Cortex of kidney (tissue), 1 donor: ENCODE measurements at places on chromosomes 6 and 20.

DNA sequence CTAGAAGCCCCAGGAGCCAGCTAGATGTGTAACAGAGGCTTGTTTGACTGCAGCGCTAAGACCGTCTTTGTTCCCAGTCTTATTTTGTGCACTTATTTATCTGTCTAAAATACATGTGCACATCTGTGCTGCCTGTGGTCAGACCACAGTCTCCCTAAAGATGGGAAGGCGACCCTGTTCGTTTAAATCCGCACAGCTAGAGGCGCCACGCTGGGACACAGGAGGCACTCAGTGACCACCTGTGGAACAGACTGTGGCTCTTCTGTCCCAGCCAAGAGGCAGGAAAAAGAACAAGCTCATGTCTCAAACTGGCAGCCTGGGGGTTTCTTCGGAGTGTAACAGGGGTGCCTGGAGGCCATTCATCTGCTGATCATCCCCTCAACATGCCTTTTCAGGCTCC lies 66.8 kb downstream of the CPNE5 start:
- DNase-seq: no peak

GRCh38 chr6:108804956-108805355 lies 43.3 kb upstream of the ARMC2 start:
- no peak for DNase-seq

GRCh38 chr6:5869261-5869660 lies 137.5 kb downstream of the NRN1 start:
- no peak for DNase-seq

DNA sequence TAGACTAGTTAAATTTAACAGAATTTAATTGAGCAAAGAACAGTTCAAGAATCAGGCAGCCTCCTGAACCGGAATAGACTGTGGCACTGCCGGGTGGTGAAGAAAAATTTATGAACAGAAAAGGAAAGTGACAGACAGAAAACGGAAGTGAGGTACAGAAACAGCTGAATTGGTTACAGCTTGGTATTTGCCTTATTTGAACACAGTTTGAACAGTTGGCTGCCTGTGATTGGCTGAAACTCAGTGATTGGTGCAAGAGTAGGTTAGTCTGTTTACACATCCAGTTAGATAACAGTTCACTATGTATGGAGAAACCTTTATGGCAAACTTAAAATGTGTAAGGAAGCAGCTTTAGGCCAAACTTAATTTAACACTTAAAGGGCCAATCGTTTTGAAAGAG lies 116.0 kb upstream of the CITED2 start:
- no peak for DNase-seq

- DNase-seq: no peak
Observed at GRCh38 chr20:20525756-20526155, 157.9 kb downstream of the INSM1 start.

GRCh38 chr6:4611429-4612129 lies 164.6 kb upstream of the CDYL start:
- no peak for DNase-seq

GRCh38 chr6:129621252-129621651 lies 88.7 kb downstream of the ARHGAP18 start:
- DNase-seq: no peak

DNA sequence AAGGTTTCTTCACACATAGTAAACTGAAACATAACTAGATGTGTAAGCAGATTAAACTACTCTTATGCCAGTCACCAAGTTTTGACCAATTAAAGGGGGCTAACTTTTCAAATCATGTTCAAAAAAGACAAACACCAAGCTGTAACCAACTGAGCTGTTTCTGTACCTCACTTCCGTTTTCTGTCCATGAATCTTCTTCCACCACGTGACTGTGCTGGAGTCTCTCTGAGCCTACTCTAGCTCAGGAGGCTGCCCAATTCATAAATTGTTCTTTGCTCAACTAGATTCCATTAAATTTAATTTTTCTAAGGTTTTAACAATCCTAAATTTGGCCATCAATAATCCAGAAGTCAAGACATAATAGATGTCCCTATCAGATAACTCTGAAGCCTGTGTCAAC lies 229.4 kb downstream of the FNDC1 start:
- DNase-seq: no peak

DNA sequence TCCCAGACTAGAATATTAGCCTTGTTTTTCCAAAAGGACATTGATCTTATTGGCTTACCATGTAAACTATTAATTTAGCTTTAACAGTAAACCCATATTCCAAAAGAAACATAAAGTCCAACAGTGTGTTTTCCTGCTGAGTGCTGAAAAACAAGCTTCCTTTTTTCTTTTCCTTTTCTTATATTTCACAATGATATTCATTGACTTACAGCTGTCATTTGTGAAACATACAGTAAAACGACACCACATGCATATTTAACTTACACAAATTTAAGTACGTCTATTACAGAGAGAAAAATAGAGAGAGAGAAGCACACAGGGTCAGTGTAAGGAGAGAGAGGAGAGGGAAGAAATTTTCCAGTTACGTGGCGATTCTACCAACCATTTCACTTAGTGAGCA lies 543.9 kb upstream of the JARID2 start:
- no peak for DNase-seq

GRCh38 chr6:138987080-138987642 lies 892 bp downstream of the REPS1 start:
- no peak for DNase-seq

GRCh38 chr6:138564170-138564721 lies 65.0 kb upstream of the NHSL1 start:
- no peak for DNase-seq

- no peak for DNase-seq
Observed at GRCh38 chr6:125273965-125274364, 27.8 kb downstream of the HDDC2 start.

DNA sequence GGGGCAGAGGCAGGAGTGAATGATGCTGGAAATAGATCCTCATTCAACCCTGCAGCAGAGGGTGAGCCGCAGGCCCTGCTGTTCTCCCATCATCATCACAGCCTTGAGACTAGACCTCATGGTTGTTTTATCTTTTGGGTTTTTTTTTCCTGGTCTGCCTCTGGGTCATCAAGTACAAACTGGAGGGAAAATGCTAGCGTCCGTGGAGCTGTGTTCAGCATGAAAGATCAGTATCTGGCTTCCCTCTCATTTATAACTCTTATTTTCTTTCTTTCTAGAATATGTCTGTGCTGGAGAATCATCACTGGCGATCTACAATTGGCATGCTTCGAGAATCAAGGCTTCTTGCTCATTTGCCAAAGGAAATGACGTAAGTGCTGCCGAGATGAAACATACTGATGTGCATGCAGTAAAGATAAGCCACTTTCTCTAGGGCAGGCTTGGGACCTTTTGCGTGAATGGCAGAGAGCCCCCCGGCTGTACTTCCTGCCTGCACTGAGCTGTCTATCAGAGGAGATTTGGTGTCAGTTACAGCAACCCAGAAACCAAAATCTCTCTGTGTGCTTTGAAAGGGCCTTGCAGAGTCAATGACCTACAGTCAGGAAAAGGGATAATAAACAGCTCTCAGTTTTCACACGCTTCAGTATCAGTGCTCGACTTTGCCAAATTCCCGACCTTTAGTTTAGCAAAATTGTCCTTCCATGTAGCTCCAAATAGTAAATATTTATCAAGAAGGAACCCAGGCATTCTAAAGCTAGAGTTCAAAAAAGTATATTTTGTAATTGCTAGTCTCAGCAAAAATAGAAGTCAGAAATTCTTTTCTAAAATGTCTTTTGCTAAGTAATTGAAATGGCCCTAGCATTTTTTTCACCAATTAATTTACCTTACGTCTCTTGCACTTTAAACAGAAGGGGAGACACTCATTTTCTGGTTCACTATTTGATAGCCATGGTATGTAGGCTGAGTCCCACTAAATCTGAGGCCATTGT lies 76.3 kb downstream of the MTFR2 start:
- no peak for DNase-seq

DNA sequence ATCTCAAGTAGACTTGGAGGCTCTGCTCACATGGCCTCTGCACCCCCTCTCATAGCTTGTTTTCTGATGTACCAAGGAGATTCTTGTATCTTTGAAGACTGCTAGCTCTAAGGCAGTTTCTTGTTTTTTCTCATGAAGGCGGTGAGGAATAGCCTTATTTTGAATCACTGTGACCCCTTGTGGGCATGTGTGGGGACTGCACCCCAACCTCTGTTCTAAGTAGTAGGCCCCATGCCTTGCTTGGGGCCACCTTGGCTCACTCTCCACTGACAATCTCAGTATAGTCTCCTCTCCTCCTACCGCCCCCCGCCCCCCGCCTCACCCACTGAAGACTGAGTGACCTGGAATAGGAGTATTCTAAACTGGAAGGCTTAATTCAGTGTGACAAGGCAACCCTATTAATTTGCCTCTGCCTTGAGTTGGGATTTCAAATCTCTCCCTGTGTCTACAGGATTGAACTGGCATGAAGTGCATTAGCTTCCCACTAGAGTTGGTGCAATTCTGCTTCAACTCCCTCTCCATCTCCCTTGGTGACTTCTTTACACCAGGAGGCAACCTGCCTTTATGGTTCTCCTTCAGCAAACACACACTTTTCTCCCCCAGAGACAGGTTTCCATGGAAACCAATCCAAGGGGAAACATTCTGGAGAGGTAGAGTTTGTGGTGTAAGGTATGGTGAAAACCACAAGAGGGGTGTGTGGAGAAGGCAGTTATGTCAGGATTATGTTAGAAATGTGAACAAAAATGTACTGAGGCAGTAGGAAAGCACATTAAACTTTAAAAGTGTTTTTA lies 75.4 kb upstream of the ECI2 start:
- no peak for DNase-seq

DNA sequence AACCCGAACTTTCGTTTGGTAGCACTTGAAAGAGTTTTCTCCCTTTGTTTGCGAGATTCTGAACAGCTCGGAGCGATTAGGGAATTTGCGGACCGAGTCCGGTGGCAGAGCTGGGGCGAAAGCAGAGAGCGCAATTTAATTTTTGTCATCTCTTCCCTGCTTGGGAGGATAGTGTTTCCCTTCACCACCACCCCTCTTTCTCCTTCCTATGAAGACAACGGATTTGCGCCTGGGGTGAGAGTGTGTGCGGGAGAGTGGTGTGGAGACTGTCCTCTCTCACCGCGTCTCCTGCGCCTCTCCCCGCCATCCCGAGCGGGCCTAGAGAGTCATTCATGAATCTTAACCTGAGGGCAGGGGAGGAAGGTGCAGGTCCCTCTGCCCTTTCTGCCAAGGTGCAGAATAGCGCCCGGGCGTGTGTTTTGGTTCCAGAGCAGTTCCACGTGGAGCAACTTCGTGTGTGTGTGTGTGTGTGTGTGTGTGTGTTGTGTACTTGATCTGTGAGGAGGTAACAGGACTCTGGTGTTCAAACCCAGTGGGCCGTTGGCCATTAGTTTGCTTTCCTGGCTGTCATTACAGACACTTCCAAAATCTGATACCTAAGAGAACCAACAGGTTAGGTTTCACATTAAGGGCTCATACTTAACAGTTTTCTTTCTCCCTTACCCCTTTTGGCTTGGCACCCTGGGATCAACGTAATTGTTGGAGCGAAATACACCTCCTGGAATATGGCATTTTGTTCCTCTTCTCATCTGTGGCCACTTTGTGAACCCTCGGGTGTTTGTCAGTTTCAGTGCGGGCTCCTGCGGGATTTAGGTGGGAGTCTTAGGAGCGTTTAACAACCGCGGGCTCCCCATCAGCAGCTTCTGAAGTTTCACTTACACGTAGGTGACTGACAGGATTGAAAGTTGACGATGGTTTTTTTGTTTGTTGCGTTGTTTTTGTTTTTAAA lies 1.8 kb downstream of the EYA4 start:
- DNase-seq: no peak

DNA sequence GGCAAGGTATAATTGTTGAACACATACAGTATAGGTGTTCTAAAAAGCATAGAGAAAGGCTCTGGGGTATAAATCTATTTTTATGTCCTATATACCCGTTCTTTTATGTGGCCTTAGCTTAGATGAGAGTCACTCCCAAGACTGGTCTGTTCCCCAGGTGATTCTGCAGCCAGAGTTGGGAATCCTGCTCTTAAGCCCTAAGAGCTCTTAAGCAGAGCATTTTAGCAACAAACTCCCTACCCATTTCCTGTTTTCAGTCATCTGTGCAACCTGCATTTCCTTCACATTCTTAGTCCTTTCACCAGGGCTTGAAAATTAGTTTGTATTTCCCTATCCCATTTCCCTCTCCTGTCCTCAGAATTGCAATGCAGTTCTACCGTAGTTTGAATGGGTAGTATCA lies 166.1 kb downstream of the HS3ST5 start:
- no peak for DNase-seq

GRCh38 chr6:42367353-42368011 lies 84.2 kb downstream of the TRERF1 start:
- DNase-seq: no peak

DNA sequence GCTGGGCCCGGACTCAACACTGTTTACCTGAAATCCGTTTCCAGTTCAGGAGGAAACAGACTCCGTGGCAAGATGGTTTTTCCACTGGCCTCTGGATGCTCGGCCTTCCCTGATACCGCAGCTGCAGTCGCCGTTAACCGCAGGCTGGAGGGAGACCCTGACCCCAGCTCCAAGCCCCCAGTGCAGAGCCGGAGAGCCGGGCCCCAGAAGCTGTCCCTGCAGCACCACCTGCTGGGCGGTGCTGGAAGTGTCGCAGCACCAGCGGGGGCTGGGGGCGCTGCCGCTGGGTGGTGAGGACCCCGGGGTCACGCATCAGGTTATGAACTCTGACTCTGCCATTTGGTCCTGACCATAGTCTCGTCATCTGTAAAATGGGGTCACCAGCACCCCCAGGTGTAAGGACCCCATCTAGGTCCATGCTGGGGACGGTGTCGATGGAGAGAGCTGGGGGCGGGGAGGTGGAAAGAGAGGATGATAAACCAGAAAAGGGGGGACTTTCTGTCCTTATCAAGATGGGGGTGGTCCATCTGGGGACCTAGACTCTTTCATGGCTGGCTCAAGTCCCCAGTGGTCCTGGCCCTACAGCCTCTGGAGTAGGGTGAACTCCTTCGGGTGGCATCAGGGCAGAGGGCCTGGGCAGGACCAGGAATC lies 20.8 kb upstream of the CHRNA4 start:
- no peak for DNase-seq

- no peak for DNase-seq
Observed at GRCh38 chr6:19538096-19538495, 299.1 kb upstream of the ID4 start.

- DNase-seq: no peak
Observed at GRCh38 chr6:8075185-8075584, 11.0 kb upstream of the BLOC1S5 start.

GRCh38 chr6:39952167-39952566 lies 17.9 kb upstream of the MOCS1 start:
- DNase-seq: no peak
